SW480 (cell line): ENCODE measurements at places on chromosomes 1 and 21.

DNA sequence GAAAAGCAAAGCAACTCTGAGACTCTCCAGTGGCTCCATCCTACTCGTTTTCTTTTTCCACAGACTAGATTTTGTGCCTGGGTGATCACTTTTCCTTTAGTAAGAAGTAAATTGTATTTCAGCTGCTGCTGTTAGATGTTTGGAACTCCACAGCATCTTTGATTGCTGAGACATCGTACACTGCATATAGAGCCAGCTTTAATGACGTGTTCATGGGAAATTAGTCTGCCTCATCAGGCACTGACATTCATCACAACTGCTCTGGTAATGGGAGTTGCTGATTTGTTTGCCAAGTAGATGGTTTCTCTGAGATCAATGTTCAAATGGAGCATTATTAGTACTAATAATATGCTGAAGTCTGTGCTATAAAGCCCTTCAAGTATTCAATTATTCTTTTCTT is 573.8 kb upstream of the NR5A2 start:
- no peak for DNase-seq

DNA sequence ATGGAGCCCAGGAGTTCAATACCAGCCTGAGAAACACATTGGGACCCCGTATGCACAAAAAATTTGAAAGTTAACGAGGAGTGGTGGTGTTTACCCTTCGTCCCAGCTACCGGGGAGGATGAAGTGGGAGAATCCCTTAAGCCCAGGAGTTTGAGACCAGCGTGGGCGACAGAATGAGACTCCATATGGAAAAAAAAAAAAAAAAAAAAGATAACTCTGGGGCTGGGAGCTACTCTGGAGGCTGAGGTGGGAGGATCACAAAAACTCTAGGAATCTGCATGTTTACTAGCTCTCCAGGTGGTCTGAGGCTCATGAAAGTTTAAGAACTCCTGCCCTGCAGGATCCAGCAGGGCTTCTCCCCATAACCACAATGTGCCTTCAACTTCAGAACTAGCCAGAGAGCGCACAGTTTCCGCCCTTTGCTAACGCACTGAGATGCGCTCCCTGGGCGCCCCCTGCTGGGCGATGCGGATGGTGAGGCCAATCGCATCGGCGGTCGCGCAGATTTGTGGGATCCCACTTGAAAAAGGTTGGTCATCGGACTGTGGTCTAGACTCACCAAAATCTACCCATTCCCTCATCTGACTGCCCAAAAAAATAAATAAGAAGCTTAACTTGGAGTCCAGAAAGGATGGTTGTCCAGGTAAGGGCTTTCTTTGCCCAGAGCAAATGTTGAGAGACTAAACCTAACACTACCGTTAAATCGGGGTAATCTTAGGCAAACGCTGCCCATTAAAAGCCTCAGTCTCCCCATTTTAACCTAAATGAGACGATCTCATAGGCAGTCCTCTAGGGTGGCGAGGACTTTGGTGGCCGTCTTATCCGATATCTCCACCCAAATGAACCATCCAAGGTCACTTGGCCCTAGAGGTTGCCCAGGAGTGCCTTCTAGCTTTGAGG is 8.8 kb downstream of the ZNF683 start:
- DNase-seq, result peak; percentile 79

DNA sequence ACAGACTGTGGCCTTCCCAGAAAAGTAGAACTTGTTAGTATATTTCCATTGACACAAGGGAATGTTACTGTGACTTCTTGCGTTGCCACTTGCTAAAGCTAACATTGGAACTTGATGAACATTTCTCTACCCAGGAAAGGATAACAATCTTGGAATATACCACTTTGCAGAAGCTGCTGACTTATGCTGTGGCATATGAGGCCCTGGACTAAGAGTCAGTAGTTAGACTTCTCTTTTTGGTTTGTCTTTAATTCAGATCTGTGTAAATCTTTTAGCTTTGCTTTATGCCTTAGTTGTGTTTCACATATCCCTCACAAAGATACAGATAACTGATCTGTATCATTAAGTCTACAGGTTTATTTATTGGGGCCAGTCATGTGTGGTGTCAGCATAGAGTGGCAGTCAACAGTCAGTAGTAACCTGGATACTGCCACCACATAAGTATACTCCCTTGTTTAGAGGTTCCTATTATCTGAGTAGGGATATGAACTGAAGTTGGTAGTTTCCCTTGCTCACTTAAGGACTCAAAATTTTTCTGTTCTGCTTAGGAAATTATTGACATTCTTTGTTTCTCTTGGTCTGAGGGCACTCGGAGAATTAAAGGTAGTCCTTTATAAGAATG is 14.7 kb downstream of the RNF2 start:
- no peak for DNase-seq

DNA sequence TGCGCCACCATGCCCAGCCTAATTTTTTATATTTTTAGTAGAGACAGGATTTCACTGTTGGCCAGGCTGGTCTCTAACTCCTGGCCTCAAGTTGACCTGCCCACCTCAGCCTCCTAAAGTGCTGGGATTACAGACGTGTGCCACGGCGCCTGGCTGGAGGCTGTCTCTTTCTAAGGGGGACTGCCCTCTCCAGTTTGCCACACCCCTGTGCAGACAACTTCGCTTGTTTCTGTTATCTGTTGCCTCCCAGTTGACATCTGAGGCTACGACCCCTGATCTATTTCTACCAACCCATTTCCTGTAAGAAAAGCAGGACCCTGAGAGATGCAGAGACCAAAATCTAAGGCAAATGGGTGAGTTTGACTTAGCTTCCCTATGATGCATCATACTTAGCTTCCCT is 24.0 kb upstream of the VASH2 start:
- no peak for DNase-seq

GRCh38 chr21:16195538-16195910 is 465.7 kb downstream of the USP25 start:
- no peak for DNase-seq

DNA sequence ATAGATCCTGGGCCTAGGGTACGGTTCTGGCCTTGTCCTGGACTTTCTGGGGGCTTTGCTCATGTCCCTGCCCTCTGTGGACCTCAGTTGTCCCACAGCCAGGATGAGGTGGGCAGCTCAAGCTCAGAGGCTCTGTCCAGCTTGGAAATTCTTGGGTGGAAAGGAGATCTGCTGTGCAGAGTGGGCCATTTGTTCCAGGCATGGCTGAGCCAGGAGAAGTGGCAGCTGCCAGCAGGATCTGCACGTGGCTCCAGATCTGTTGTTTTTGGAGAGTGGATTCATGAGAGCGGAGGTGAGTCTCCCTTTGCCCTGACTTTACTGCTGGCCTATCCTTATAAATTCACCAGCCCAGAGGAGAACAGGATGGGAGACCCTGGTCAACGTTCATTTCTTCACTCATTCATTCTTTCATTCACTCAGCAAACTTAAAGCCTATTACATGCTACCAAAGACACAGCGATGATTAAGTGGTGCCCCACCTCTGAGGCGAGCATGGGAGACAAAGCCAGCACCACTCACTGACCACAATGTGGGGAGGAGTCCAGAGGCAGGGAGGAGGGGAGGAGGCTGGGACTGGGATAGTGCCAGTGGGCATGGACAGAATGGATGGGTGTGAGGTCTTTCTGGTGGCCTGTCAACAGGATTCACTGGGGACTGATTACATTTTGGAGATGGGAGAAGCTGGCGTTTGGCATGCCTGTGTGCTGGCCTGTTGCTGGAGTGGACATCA is 205.1 kb downstream of the TRABD2B start:
- no peak for DNase-seq

GRCh38 chr1:22594396-22594795 is 31.1 kb downstream of the EPHA8 start:
- DNase-seq, result no peak

GRCh38 chr1:201673093-201673492 is 134.2 kb downstream of the NAV1 start:
- no peak for DNase-seq
